ENCODE measurements at places on chromosomes 3 and 15.

DNA sequence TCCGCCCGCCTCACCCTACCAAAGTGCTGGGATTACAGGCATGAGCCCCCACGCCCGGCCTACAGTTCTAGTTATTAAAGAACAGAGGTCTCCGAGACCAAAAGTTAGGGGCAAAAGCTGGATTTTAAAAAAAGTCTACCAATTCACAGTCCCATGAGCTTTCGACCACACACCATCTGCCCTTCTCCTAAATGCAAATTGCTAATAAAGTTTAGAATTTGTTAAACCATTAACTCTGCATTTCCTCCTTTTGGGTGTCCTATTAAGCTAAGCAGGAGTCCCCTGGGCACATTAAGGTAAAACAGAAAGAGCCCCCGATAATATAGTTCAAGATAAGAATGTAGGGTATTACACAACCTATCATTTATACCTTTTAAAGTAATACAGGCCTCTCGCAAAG is 322.7 kb downstream of the FOXP1 start:
- no peak for DNase-seq

GRCh38 chr15:100115711-100116090 is 226.1 kb downstream of the ADAMTS17 start:
- no peak for DNase-seq

DNA sequence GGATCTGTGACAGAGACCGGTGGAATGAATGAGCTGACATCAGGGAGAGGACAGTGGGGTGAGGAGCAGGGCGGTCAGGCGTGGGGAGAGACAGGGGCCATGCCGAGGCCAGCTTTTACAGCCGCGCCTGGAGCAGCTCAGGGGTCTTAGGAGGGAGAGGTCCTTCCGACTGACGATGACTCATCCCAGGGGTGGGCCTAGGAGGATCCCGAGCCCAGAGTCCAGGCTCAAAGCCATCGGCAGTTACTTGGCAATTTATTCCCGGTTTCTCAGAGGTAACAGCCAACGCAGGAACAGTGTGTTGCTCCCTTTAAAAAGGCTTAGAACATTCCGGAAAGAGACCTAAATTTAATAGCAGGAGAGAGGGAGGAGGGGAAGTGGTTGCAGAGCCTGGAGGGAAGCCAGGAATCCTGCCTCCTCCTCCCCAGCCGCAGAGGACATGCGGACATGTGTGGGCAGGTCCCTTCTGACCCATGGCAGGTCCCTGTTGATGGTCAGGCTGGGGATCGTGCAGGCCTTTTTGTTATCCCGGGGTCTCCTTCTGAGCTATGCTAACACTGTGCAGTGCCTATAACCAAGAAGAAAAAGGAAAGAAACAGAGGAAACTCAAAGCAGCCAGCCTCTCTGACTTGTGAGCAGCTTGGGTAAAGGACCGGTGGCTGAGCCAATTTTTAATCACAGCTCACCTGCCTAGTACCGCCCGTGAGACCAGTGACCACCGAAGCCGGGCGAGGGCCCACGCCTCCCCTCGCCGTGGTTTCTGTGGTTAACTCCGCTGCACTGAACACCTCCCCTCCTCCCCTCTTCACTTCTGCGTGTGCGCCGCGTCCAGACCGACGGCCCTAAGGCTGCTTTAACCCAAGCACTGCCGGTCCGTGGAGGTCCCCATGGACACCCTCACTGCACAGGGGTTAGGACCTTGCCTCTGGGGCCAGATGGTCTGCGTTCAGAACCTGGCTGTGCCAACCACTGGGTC is 392.4 kb upstream of the PROK2 start:
- no peak for DNase-seq

DNA sequence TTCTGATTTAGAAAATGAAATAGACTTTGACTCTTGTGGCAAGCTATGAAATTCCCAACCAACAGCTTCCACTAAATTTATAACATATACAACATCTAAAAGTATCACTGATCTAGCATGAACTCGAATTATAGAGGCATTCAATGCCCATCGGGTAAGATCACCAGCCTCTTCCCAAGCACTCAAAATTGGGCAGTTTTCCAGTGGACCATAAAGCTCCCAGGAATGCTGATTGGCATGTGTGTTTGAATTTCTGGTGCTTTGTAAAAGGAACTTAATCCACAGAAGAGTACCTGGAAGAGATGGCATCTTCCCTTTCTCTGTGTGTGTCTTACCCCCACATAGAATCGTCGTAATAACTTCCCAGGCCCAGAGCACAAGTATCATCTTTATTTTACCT is 10.0 kb downstream of the LRTM1 start:
- DNase-seq, result no peak

- DNase-seq, result no peak
These were observed 2.3 kb downstream of the SHOX2 start for GRCh38 chr3:158103887-158104327.

- DNase-seq, result no peak
These were observed 27.0 kb downstream of the SH3BP5 start for GRCh38 chr3:15305359-15305844.

GRCh38 chr3:134352031-134352671 is 22.1 kb downstream of the AMOTL2 start:
- DNase-seq, result no peak

DNA sequence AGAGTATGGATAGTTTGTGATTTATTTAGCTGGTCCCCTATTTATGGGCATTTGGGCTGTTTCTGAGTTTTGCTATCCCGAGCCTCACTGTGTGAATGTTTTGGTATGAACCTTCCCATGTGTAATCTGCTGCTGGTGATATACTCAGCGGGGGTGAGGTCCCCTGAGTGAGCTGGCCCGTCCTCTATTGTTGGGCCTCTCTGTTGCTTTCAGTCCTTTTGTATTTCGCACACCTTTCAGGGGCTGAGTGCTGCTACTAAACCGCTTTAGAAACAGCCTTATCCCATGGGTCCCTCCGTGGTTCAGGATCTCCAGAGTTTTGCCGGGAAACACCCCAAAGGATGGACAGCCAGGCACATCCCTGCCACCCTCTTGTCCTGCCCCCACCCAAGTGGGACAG is 94.5 kb downstream of the WNT7A start:
- no peak for DNase-seq

Measured in effector memory CD4-positive, alpha-beta T cell (primary cell).